H9 (cell line): ENCODE measurements at places on chromosomes 6 and 20. TPM values are rescaled to one million over a fixed set of nuclear protein-coding genes. Genes with fewer than 3 reads are reported as not detected.

Gene RPS18
- total RNA-seq: 3,216 and 3,296 TPM in 2 replicates

DNA sequence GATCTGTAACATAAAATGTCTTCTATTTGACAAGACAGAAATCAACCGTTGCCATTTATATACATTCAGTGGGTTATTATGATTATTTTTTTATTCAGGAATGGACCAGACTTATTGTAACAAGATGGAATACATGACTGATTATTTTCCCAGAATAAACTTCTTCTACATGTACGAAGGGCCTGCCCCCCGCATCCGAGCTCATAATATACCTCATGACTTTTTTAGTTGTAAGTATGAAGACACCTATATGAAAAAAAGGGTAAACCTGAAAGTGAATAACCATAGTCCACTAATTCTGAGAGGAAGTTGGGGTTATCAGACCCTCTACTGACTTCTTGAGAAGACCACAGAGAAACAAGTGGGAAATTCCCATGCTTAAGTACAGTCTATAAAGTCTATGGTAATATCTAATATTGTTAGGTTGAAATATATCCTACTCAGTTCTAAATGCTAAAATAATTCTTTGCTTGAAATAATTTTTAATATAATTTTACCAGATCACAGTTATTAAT is 15.9 kb downstream of the OR2A4 start:
- no peaks in the 10 kb centered on the region; the same call in 1 of the 2 replicates for H3K4me1 ChIP-seq
- H3K27ac ChIP-seq: no peak overlapping the region
- no peak overlapping the region for H3K4me3 ChIP-seq
- no peak for DNase-seq
- no peaks in the 10 kb centered on the region for H3K36me3 ChIP-seq

- H3K27ac ChIP-seq: no peak overlapping the region
- no peaks in the 10 kb centered on the region for H3K27me3 ChIP-seq
- H3K36me3 ChIP-seq: peaks cover 18% of the 10 kb centered on the region
- peaks cover 1% of the 10 kb centered on the region; the same call in 1 of the 2 replicates for H3K4me1 ChIP-seq
- no peak for DNase-seq
Observed at GRCh38 chr20:37845241-37845681, 57.7 kb upstream of the VSTM2L start.

DNA sequence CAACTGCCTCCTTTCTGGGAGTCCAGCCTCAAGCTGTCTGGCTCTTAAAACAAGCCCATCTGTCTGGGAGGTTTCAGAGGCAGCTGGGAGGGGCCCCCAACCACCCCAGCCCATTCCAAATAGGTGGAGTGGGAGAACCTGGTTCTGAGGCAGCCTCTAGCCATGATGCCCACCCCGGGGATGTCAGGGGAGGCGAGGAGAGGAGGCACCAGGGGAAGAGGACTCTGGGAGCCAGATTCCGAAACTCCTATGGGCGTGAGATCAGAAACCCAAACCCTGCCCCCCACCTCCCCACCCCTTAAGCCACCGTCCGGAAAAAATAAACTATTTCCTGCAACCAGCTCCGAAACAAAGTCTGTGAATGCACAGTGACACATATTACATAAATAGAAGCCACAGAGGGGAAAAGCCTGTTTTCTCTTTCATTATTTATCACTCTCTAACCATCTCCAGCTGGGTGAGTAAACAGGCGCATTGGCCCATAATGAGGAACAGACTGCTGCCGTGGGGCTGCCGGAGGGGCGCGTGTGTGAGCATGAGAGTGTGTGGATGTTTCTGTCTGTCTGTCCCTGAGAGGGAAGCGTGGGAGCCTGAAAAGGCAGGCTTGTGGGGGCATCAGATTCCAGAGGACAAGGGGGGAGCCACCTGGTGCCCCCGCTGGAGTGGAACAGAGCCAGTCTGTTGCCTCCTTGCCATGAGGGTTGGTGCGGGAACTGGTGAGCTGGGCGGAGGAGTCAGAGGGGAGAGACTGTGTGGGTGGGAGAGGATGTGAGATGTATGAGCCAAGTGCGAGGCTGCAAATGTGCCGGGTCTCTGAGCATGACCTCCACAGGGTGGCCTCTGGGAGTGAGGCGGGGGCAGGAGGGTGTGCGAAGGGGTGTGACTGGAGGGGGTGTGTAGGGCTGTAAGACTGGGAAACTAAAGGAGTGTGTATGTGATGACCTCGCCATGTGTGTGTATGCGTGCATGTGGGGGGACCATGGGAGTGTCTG is 14.3 kb upstream of the FOXP4 start:
- peaks cover 3% of the 10 kb centered on the region; the same call in 1 of the 2 replicates for H3K27me3 ChIP-seq
- no peak for DNase-seq
- no peak overlapping the region for H3K4me3 ChIP-seq
- no peaks in the 10 kb centered on the region for H3K4me1 ChIP-seq

GRCh38 chr6:32402812-32403211 is 4.2 kb downstream of the BTNL2 start:
- no peaks in the 10 kb centered on the region for H3K27me3 ChIP-seq
- H3K4me3 ChIP-seq: no peak overlapping the region
- no peak for DNase-seq
- H3K27ac ChIP-seq: no peak overlapping the region

DNA sequence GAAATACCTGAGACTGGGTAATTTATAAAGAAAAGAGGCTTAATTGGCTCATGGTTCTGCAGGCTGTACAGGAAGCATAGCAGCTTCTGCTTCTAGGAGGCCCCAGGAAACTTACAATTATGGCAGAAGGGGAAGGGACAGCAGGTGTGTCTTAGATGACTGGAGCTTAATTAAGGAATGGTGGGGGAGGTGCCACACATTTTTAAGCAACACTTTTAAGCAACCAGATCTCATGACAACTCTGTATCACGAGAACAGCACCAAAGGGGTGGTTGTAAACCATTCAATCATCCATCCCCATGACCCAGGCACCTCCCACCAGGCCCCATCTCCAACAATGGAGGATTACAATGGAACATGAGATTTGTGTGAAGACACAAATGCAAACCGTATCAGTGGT is 26.9 kb downstream of the FIG4 start:
- H3K4me3 ChIP-seq: no peak overlapping the region
- no peak for DNase-seq
- H3K36me3 ChIP-seq: peaks cover 12% of the 10 kb centered on the region

GRCh38 chr6:130575971-130576370 is 210.2 kb downstream of the TMEM200A start:
- no peak overlapping the region for H3K27ac ChIP-seq
- H3K27me3 ChIP-seq: no peaks in the 10 kb centered on the region

GRCh38 chr20:63497946-63498935 is 642 bp downstream of the EEF1A2 start:
- DNase-seq: peak; percentile 53
- peaks cover 6% of the 10 kb centered on the region; the same call in 1 of the 2 replicates for H3K36me3 ChIP-seq
- H3K4me1 ChIP-seq: no peaks in the 10 kb centered on the region
- H3K27me3 ChIP-seq: peaks cover 4% of the 10 kb centered on the region; the same call in 1 of the 2 replicates

Gene BTN1A1
- total RNA-seq: 0.15 and 0.18 TPM in 2 replicates

Gene TBXT
- 0.31 and 0.48 TPM in 2 replicates for total RNA-seq

GRCh38 chr20:51610761-51611624 is 68.5 kb upstream of the NFATC2 start:
- no peak overlapping the region for H3K4me3 ChIP-seq
- DNase-seq: no peak
- no peak overlapping the region for H3K27ac ChIP-seq
- no peaks in the 10 kb centered on the region; the same call in none of the 2 replicates for H3K36me3 ChIP-seq
- H3K27me3 ChIP-seq: no peaks in the 10 kb centered on the region

- peak overlapping the region; percentile 93 for H3K4me3 ChIP-seq
- H3K4me1 ChIP-seq: no peaks in the 10 kb centered on the region; the same call in 1 of the 2 replicates
- H3K27me3 ChIP-seq: peaks cover 27% of the 10 kb centered on the region; the same call in 1 of the 2 replicates
- no peak overlapping the region for H3K27ac ChIP-seq
Observed at GRCh38 chr20:52103335-52103912, 88.2 kb downstream of the ZFP64 start.
